ENCODE measurements at places on chromosomes 16 and 17. TPM values are rescaled to one million over a fixed set of nuclear protein-coding genes. Genes with fewer than 3 reads are reported as not detected.

Gene LAT
- total RNA-seq, result 1.6 TPM

Gene RDM1
- total RNA-seq, result 0.79 TPM

Gene MT1A
- total RNA-seq, result 1.4 TPM

Gene CCL17
- total RNA-seq, result 0.49 TPM

Gene P2RX5
- total RNA-seq, result 1.5 TPM

Gene GRB7
- 8.8 TPM for total RNA-seq

Gene ASB16
- 0.89 TPM for total RNA-seq

Gene TXNL4B
- 9.3 TPM for total RNA-seq

Data from skin of body (tissue), 3 donors.